ENCODE measurements at places on chromosomes 5 and 9.
A peak's percentile ranks its signal among the peaks of the same experiment; 100 is the strongest.

- no peak for DNase-seq
These were observed 33.9 kb upstream of the TRIO start for GRCh38 chr5:14109041-14109747.

DNA sequence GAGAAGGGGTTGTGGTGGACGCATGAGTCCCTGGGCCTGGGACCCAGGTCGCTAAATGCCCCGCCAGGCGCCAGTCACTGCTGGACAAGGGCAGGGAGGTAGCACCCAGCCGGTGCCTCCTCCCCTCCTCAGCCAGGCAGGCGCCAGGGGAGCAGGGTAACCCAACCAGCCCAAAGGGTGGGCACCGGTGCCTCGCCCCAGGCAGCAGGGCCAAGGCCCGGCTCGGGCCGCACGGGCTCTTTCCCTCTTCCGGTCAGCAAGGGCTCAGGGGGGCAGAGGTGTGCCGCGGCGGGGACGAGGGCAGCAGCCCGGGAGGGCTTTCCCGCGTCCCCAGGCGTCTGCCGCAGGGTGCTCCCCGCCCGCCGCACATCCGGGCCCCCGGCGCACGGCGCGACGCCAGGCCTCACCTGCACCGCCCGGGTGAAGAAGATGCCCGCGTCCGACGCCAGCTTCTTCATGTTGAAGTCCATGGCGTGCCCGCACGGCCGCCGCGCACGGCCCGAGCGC is 393 bp downstream of the SH3GLB2 start:
- DNase-seq, result peak; percentile 80

DNA sequence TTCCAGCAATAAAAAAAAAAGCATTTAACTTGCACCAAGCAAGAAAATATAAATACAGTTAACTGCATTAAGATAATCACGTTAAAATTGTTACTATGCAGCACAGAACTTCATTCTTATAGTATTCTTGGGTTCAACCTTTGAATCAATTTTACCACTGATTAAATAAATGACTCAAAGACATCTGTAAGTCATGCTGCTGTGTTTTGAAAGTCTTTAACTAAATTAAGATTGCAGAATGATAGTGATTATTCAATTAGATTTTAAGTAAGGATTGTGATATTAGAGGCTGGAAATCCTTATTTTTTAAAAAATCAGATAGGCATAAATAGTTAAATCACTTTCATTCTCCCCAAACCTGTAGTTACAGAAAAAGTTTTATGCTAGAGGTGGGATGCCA is 116.4 kb downstream of the SCAMP1 start:
- DNase-seq, result no peak

DNA sequence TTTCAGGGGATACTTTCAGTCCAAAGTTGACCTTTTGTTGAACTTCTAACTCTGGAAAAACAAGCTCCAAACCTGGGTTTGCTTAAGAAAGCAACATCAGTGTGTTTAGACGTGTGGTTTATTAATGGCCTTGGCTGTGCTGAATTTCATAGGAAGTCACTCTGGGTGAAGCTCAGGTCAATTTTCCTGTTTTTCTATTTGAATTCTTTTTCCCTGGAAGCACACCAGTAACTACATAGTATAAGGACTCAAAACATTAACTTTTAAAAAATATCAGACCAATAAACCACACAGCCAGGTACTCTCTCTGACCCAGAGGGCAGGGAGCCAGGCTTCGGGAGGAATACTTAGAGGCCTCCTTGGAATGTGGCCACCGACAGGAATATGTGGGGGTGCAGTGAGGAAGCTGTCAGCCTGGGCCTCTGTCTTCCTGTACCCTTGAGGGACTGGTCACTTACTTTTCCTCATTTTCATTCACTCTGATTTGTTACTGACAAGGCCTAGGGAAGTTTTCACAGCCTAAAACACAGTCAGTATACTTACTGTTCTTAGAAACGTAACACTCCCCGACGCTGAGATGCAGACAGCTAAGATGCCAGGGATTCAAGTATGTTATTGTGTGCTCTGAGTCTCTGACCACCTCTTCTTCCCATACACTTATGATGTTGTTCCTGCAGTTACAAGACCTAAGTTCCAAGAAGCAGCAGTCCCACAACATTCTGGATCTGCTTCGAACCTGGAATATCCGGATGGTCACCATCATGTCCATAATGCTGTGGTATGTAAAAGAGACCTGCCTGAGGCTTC is 18.9 kb downstream of the SLC22A5 start:
- DNase-seq, result no peak

DNA sequence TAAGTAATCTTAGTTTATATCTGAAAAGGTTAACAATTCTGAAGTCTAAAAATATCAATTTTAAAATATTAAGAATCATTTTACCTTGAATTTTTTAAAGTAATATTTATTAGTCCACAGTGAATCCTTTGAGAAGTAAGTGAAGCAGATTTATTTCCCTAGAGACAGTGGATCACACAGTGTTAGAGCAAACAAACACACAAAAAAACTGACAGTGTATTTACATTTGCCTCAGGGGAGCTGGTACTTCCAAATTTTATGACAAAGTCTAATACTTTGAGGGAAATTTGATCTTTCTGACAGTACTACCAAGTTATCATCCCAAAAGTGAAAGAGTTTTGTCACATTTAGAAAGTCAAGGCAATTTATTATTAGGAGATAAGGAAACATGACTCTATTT is 1750.6 kb upstream of the CDH9 start:
- DNase-seq, result no peak

- no peak for DNase-seq
These were observed 725.3 kb upstream of the PTPRD start for GRCh38 chr9:11338130-11338529.

- DNase-seq, result no peak
These were observed 111.8 kb upstream of the FCN2 start for GRCh38 chr9:134768709-134769351.

- no peak for DNase-seq
These were observed 4.9 kb upstream of the PSAT1 start for GRCh38 chr9:78292026-78292425.

DNA sequence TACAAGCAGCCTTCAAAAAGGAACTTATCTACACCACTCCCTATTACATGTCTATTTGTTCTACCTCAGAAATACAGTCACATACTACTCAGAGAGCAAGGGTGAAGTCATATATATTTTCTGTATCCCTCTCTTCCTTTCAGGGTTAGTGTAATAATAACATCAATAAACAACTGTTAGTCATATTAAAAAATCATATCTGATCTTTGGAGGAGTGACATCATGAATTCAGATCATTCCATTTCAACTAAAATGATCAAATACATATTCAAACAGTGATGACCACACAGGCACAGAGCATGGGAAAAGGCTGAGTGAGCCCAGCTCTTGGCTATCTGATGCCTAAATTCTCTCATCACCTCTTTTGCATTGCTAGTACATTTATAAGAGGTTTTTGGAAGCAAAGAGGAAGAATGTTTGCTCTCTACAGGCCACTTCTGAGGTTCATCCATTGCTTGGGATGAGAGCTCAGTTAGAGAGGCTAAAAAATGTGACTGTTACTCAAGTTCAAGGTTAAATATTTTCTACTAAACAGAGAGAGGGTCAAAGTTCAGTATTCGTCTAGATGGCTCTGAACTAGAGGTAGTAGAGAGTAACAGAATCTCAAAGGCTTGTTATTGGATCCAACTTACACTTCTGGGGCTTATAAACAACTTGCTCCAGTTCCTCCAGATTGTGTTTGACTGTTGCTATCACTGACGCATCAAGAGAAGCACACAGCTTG is 39.0 kb downstream of the RIGI start:
- no peak for DNase-seq

GRCh38 chr9:89929673-89930480 is 325.1 kb downstream of the GADD45G start:
- no peak for DNase-seq

- no peak for DNase-seq
These were observed 601.0 kb upstream of the ACO1 start for GRCh38 chr9:31783491-31783890.

- DNase-seq, result no peak
These were observed 174.2 kb downstream of the DCP2 start for GRCh38 chr5:113150821-113151220.

DNA sequence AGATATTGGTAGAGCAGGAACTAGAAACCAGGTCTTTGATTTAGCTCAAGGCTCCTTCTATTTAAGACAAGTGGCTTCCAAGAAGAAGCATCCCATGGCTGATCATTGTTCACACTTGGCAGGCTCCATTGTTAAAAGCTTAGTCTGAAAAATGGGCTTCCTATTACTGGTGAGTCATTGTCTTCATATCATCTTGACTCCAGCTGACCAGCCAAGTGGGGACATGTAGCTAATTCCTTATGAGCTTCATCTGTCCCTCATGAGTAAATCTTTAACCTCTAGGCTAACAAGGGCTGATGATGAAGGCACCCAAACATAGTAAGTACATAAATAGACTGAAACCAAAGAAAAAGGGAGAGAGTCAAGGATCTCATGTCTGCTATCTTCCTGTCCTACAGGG is 530.3 kb upstream of the KLF4 start:
- no peak for DNase-seq

GRCh38 chr9:3848445-3849114 is 322.8 kb upstream of the RFX3 start:
- no peak for DNase-seq

- no peak for DNase-seq
These were observed 497.2 kb downstream of the MAT2B start for GRCh38 chr5:164002628-164003027.

DNA sequence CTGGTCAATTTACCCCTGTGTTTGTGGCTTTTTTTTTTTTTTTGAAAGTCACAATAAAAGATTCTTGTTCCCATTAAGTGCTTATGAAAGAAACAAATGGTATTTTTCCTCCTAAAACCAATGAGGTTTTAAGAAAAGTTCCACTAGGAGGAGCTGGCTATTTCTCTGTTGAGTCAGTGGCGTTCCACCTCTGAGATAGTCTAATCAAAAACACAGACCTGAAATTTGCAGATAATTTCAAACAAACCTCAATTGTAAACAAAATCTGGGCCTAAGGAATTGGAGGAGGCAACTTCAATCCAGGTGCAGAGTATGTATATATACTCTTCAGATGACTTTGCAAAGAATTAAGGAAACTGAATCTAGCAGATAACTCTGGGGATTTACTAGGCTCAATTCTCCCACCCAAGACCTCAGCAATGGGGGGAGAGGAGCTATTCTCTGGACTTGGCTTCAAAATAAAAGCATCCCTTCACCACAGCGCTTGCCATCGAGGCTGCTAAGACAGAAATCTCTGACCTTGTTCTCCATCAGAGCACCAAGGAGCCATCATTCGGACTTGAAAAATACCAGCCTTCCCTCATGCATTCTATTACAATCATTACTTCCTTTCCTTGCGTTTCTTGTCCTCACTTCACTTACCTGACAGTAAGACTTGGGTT is 52.4 kb downstream of the FANCC start:
- no peak for DNase-seq

DNA sequence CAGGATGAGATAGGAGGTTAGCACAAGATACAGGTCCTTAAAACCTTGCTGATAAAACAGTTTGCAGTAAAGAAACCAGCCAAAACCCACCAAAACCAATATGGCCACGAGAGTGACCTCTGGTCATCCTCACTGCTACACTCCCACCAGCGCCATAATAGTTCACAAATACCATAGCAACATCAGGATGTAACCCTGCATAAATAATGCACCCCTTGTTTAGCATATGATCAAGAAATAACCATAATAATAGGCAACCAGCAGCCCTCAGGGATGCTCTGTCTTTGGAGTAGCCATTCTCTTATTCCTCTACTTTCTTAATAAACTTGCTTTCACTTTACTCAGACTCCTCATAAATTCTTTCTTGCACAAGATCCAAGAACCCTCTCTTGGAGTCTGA is 86.9 kb upstream of the PRSS3 start:
- DNase-seq, result no peak

GRCh38 chr5:169263591-169263990 is 37.3 kb downstream of the SLIT3 start:
- no peak for DNase-seq

- DNase-seq, result no peak
These were observed 171.8 kb downstream of the AGTPBP1 start for GRCh38 chr9:85569988-85570387.
